ENCODE measurements at places on chromosomes 2 and 18. TPM values are rescaled to one million over a fixed set of nuclear protein-coding genes. Genes with fewer than 3 reads are reported as not detected.

EPB41L5 gene
- total RNA-seq: 1.0 TPM

- DNase-seq: no peak
- peaks cover 2% of the 10 kb centered on the region for H3K27me3 ChIP-seq
- H3K4me1 ChIP-seq: peaks cover 40% of the 10 kb centered on the region
- no peak overlapping the region for H3K27ac ChIP-seq
- no peak overlapping the region for H3K4me3 ChIP-seq
- H3K36me3 ChIP-seq: no peaks in the 10 kb centered on the region
Observed at GRCh38 chr2:224157655-224158054, 118.6 kb upstream of the SERPINE2 start.

DNA sequence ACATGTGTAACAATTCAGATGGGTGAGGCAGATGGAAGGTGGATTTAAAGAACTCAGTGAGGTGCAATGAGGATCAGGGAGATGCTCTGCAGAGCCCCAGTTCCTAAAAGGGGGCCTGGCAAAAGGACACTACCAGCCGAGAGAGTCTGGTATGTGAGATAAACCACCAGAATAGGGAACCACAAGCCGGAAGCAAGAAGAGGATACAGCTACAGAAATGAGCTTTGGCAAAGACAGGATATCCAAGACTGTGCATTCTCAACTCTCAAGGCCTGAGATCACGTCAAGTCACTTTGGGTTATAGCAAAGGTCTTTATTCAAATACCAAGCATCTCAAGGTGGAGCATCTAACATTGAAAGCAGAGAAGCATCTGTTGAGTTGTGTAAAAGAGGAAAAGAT is 293.5 kb downstream of the ARHGAP15 start:
- no peaks in the 10 kb centered on the region for H3K36me3 ChIP-seq
- no peaks in the 10 kb centered on the region for H3K27me3 ChIP-seq
- H3K4me1 ChIP-seq: peaks cover 53% of the 10 kb centered on the region
- H3K27ac ChIP-seq: no peak overlapping the region

OR6B2 gene
- total RNA-seq: not detected

GALNT13 gene
- total RNA-seq: not detected

CCDC74B gene
- 3.1 TPM for total RNA-seq

GRCh38 chr18:58694720-58695468 is 23.6 kb downstream of the MALT1 start:
- H3K27me3 ChIP-seq: no peaks in the 10 kb centered on the region
- no peaks in the 10 kb centered on the region for H3K4me1 ChIP-seq
- H3K4me3 ChIP-seq: no peak overlapping the region

DNA sequence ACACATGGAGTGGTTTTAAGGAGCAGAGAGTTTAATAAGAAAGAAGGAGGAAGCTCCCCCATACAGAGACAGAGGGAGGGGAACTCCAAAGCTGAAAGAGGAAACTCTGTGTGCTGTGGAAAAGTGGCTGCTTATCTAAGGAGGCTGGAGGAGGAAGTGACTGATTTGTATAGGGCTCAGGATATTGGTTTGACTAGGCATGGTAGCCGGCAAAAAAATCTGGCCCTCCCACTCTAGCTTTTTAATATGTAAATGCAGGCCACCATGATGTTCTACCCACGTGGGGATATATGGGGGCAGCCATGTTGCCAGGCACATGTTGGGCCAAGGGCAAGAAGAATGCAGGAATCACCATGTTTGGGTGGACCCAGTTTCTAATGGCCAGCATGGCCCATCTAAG is 64.3 kb downstream of the HNMT start:
- H3K4me1 ChIP-seq: no peaks in the 10 kb centered on the region
- H3K4me3 ChIP-seq: no peak overlapping the region
- H3K36me3 ChIP-seq: no peaks in the 10 kb centered on the region
- no peaks in the 10 kb centered on the region for H3K27me3 ChIP-seq
- no peak overlapping the region for H3K27ac ChIP-seq

CMPK2 gene
- not detected for total RNA-seq

BCS1L gene
- total RNA-seq: 43.5 TPM

- H3K4me1 ChIP-seq: peaks cover 47% of the 10 kb centered on the region
- H3K27me3 ChIP-seq: peaks cover 6% of the 10 kb centered on the region
- H3K36me3 ChIP-seq: no peaks in the 10 kb centered on the region
- no peak for DNase-seq
- H3K27ac ChIP-seq: peak overlapping the region; percentile 97
- no peak overlapping the region for H3K4me3 ChIP-seq
Observed at GRCh38 chr2:9754532-9754887, 88.8 kb upstream of the TAF1B start.

DNA sequence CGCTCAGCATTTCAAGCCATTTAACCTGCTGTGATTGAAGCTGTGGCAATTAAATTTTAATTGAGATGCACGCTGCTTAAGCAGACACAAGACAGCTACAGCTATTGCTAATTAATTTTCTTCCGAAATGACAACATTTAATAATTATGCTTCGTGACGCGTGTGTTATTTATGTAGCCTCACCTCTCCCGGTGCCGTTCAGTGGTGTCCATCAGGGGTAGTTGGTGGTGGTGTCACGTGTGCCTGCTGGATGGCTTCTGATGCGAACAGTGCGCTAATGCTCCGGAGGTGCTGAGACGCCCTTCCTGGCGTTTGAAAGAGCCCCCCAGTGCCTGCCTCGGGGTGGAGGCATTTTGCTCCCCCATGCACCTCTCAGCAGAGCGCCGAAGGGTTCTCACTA is 39.5 kb downstream of the GLI2 start:
- H3K4me3 ChIP-seq: no peak overlapping the region
- H3K27me3 ChIP-seq: peaks cover 8% of the 10 kb centered on the region
- H3K27ac ChIP-seq: peak overlapping the region; percentile 25

DNA sequence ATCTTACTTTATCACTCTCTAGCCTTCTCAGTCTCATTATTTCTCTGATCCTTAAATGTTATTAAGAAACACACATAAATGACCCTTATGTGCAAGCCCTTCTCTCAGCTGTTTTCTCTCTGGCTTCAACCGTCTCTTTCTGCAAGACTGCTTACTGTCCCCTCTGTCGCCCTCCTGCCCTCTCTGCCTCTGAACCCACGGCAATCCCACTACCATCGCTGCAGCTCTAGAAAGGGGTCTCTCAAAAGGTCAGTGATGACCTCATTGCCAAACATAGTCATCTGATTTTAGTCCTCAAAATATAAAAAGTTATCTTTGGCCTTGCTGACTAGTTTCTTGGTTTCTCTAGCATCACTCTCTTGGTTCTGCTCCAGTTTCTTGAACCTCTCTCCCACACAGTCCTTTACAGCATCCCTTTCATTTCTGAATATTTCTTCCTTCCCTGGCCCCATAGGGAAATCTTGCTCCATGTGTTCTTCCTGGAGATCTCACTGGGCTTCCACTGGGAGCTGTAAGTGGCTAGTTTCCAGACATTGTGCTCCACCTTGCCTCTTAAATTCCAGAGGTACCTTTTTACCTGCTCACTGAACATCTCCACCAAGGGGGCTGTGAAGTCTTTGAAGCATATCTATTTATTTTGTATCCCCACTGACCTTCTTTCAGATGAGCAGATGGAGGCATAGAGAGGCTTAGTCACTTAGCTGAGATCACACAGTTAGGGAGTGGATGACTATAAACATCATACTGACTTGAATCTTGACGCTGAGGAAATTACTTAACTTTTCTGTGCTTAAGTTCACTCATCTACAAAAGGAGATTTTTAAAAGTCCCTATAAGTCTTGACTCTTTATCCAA is 96.2 kb downstream of the PDE1A start:
- H3K4me1 ChIP-seq: peaks cover 6% of the 10 kb centered on the region
- no peak for DNase-seq
- no peaks in the 10 kb centered on the region for H3K27me3 ChIP-seq
- no peak overlapping the region for H3K27ac ChIP-seq

DNA sequence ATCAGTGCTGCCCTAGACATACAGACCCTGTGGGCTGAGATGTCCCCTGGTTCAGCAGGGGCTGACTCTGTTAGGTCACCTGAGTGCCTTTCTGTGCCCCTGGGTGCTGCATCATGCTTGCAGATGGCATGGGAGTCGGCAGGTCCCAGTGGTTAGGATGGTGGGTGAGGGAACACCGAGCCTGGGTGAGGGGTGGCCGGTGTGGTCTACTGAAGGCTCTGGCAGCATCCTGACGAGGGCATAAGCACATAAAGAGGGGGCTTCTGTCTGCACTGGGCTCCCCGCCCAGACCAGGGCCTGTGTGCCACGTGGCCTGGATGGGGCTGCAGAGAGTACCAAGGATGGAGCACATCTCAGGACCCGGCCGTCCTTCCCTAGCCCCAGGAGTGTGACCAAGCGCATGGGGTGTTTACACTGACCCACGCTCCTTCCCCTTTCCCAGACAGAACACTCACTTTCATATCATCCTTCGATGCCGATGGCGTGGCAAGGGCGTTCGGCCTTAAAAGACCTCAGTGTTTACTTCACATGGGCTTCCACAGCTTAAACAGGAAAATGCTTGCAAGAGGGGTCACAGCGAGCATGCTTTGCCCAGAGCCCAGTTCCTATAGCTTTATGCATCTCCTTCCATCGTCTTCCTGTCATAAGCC is 115.1 kb downstream of the STPG4 start:
- H3K4me3 ChIP-seq: no peak overlapping the region
- 0 out of 2 replicates have a peak overlapping the region, but pooled peaks have one; percentile 54 for H3K27ac ChIP-seq
- H3K36me3 ChIP-seq: peaks cover 28% of the 10 kb centered on the region
- H3K27me3 ChIP-seq: no peaks in the 10 kb centered on the region
- H3K4me1 ChIP-seq: peaks cover 67% of the 10 kb centered on the region
- DNase-seq: no peak

CYP27C1 gene
- total RNA-seq: 0.07 TPM

DTNA gene
- total RNA-seq: 1.3 TPM

DNA sequence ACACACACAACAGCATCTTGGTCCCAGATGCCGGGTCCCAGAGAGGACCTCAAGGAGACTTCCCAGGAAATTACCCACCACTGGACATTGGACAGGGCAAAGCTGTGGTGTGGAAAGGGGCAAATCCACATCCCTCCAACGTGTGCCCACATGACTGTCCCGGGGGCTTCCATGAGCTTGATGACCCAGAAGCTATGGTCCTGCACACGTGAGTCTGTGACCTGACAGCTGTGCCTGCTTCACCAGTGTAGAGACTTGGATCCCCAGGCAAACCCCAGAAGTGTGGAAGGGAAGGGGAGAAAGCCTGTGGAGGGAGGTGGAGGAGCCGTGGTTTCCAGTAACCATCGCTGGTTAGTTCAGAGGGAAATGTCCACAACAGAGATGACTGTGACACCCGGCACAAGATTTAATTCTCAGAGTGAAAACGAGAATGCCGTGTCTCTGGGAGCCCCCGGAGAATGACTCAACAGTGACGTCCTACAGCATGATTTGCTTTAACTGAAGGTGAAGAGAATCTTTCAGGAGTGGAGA is 19.1 kb upstream of the GPR55 start:
- no peaks in the 10 kb centered on the region for H3K36me3 ChIP-seq
- no peak overlapping the region for H3K27ac ChIP-seq
- peaks cover 28% of the 10 kb centered on the region for H3K27me3 ChIP-seq
- no peak overlapping the region for H3K4me3 ChIP-seq

GRCh38 chr18:59270689-59271257 is 2.5 kb downstream of the RAX start:
- H3K4me1 ChIP-seq: peaks cover 7% of the 10 kb centered on the region
- H3K4me3 ChIP-seq: no peak overlapping the region
- peaks cover 70% of the 10 kb centered on the region for H3K27me3 ChIP-seq

- peaks cover 7% of the 10 kb centered on the region for H3K4me1 ChIP-seq
- no peak overlapping the region for H3K4me3 ChIP-seq
- H3K27me3 ChIP-seq: no peaks in the 10 kb centered on the region
- peaks cover 10% of the 10 kb centered on the region for H3K36me3 ChIP-seq
- DNase-seq: no peak
Observed at GRCh38 chr2:218701806-218702205, 8.8 kb upstream of the TTLL4 start.

MALL gene
- total RNA-seq: 37.6 TPM

- peaks cover 63% of the 10 kb centered on the region for H3K4me1 ChIP-seq
- no peaks in the 10 kb centered on the region for H3K36me3 ChIP-seq
- H3K4me3 ChIP-seq: no peak overlapping the region
- H3K27ac ChIP-seq: no peak overlapping the region
- peaks cover 6% of the 10 kb centered on the region for H3K27me3 ChIP-seq
Observed at GRCh38 chr2:84884449-84884848, 3.6 kb upstream of the TRABD2A start.

DNA sequence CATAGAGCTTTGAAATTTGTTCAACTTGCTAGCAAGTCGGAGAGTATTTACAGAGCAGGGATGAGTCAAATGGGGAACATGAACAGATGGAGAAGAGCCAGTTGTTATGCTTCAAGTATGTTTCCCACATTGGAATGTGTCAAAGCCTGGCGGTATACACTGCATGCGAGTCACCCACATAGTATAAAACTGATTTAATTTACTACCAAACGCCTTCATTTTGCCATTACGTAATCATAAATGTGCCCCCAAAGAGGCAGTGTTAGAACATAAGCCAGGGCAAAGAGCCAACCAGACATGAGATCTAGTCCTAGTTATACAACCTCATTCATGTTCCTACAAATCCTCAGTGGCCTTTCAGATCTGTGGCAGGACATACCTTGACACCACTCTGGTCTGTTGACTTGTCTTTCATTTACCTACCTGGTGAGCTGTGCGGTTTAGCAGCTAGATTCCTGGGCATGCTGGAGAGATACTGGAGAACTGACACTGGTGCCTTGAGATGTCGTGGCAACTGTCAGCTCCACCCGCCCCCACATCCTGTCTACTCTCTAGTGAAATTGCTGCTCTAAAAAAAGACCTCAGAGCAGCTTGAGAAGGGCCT is 21.7 kb upstream of the NRP2 start:
- peaks cover 52% of the 10 kb centered on the region for H3K4me1 ChIP-seq
- H3K27me3 ChIP-seq: no peaks in the 10 kb centered on the region
- H3K36me3 ChIP-seq: no peaks in the 10 kb centered on the region
- peak overlapping the region; percentile 80 for H3K27ac ChIP-seq
- DNase-seq: peak; percentile 89
- peak overlapping the region; percentile 35 for H3K4me3 ChIP-seq

- H3K36me3 ChIP-seq: no peaks in the 10 kb centered on the region
- H3K27ac ChIP-seq: no peak overlapping the region
- H3K27me3 ChIP-seq: no peaks in the 10 kb centered on the region
- H3K4me1 ChIP-seq: peaks cover 72% of the 10 kb centered on the region
- DNase-seq: peak; percentile 50
- no peak overlapping the region for H3K4me3 ChIP-seq
Observed at GRCh38 chr2:176653479-176654443, 384.5 kb downstream of the MTX2 start.

DNA sequence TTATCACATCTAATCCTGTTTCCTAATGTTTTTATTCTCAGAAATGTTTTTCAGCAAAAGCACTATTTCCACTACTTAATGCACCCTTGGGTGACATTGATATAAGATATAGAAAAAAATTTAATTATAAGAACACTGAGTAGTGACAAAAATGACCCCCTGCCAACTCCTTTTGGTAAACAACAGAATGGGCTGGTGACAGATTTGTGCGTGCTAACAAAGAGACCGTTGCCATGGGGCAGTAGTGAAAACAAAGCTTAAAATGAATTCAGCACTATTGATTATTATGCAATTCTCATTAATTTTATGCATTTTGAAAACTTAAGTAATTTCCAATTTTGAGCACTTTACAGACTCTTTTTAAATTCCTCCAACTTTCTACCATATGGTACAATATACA is 33.1 kb downstream of the RDH14 start:
- no peak for DNase-seq
- no peaks in the 10 kb centered on the region for H3K27me3 ChIP-seq
- peaks cover 11% of the 10 kb centered on the region for H3K4me1 ChIP-seq
- H3K36me3 ChIP-seq: no peaks in the 10 kb centered on the region
- H3K4me3 ChIP-seq: no peak overlapping the region
- no peak overlapping the region for H3K27ac ChIP-seq
